ENCODE measurements at places on chromosomes 1 and 21. TPM values are rescaled to one million over a fixed set of nuclear protein-coding genes. Genes with fewer than 3 reads are reported as not detected.

GRCh38 chr1:104082221-104082620, 332.5 kb downstream of the AMY1C start:
- no peak for DNase-seq

DNA sequence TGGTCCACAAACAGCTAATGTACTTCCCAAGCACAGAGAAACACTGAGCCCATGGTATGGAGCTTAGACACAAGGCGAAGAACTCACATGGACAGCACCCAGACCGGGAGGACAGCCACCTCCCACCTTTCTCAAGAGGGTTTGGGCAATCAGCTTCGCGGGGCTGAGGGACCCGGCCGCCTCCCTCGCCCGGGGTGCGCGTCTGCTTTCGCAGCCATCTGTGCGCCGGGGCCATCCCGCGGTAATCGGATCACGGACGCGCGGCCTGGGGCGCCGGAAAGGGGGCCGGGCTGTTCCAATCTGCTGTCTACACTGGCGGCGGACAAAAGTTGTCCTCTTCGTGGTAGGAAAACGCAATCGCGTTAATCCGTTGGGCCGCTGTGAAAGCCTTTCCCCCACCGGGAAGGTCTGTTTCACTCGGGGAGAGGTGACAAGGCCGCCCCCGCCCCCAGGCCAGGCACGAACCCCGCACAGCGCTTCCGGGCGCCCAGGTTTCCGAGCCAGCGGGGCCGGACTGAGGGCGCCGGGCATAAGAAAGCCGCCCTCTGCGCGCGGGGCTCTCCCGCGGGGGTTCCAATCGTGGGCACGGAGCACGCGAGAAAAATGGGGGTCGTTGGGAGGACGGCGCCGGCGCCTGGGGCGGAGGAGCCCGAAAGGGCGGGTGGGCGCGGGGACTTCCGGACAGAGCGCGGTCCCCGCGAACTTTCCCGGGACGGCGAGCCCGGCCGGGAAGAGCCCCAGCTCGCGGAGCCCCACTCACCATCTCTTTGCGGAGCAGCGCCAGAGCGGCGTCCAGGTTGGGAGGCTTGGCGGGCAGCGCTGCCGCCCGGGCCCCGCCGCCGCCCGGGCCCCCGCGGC, 664 bp downstream of the FAM89A start:
- peak; percentile 43 for DNase-seq

GRCh38 chr21:35511696-35512162, 462.6 kb upstream of the RUNX1 start:
- no peak for DNase-seq

- DNase-seq, result peak; percentile 30
Observed at GRCh38 chr1:228022571-228023293, 15.9 kb downstream of the WNT3A start.

DNA sequence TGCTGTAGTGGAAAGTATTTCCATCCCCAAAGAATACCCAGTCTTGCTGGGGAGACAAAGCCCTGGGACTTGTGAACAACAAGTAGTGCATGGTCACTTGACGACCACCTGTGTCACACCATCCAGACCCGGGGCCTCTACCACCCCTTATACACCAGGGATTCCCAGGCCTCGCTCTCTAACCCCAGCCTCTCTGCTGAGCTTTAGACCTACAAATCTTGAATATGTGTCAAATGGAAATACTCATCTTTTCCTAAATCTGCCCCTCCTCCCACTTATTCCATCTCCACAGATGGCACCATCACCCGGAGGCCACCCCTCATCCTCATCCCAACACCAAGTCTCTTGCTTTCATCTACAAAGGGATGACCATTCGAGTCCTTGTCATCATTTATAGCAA, 875 bp upstream of the RNASEL start:
- no peak for DNase-seq

- no peak for DNase-seq
Observed at GRCh38 chr1:63777286-63777685, 3.5 kb downstream of the ROR1 start.

DNA sequence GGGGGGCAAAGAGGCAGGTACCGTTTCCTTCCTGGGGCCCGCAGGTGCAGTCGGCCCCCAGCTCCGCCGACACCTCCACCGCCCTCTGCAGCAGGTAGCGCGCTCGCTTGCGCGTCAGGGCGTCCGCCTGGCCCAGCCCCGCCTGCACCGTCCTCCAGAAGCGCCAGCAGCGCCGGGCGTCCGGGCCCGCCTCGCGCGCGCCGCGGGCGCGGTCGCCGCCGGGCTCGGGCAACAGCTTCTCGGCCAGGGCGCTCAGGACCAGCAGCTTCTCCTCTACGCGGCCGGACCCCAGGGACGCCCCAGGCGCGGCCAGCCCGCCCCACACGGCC, 863 bp downstream of the TARBP1 start:
- peak; percentile 76 for DNase-seq

DNA sequence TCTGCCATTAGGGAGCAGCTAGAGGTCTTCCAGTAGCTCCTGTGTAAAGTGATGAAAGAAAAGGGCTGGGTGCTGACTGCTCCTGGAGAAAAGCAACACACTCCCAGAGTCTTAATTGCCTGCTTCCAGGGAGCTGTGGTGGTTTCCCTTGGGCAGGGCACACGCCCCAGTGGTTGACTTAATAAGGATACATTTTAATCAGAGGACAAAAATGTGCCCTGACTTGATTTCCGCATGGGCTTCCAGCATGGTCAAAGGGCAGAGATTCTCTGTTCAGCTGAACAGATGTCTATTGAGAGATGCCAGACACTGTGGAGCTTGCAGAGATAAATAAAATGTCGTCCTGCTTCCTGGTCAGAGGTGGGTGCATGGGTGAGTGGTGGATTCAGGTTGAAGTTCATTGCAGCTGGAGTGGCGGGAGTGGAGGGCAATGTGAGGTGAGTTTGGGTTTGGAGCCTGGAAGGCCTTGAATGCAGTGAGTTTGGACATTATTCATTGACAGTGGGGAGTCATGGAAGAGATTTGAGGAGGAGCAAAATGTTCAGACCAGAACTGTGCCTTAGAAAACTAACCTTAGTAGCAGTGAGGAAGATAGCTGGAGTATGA, 16.0 kb downstream of the QSOX1 start:
- no peak for DNase-seq

- DNase-seq, result no peak
Observed at GRCh38 chr21:45644041-45644906, 749 bp downstream of the PCBP3 start.

- DNase-seq, result no peak
Observed at GRCh38 chr1:210598135-210598652, 269.5 kb downstream of the HHAT start.

- DNase-seq, result peak; percentile 39
Observed at GRCh38 chr1:207959141-207959825, 48.4 kb upstream of the CD34 start.

DNA sequence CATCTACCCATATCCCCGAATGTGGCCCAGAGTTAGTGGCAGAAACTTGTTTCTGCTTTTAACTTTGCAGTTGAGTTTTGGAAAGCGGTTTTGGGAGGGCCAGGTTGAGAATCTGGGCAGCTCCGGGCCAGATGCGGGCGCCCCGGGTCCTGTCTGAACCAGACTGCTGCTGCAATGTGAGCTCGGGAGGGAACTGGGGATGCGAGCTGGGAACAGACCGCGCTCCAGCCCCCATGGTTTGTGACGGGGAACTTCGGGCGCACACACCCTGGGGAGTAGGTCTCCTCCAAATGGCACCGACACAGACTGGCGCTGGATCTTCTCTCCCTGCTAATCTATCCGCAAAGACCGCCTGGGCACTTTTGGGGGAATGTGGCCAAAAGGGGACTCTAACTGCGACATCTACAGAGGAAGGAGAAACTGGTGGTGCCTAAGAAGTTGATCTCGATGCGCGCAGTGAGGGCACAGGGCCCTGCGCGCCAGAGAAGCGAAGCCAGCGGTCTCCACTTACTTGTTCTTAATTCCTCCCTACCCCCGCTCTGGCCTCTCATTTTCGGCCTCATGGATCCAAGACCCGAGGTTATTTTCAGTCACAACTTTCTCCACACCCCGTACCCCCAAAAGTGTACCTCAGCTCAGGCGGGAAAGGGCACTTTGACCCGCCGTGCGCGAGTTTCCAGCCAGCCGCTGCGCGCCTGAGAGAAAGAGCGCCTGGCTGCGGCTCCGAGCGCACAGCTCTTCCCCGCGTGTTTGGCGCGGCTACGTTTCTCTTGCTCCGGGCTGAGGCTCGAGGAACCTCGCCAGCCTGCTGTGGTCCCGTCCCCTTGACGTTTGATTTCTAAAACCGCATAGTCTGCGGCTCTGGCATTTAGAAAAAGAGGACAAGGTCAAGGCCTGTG, 411.0 kb upstream of the ESRRG start:
- DNase-seq, result peak; percentile 41

DNA sequence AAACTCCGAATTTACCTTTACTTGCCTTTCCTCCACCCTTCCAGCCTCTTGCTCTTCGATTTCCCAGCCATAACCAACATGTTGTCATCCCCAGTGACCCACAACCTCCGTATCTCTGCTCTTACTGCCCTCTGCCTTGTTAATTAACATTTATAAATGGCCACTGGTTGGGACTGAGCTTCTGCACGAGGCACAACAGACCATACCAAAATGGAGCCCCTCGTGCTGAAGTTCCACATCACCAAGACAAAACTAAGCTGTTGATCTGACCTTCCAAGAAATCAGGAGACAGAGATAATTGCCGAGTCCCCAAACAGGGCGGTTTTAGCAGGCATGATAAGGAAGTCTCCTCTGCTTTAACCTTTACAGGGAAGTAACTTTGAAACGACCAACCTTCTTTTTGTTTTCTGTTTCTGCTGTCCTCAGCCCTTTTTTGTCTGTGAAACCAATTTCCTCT, 71.9 kb downstream of the NMNAT2 start:
- no peak for DNase-seq

DNA sequence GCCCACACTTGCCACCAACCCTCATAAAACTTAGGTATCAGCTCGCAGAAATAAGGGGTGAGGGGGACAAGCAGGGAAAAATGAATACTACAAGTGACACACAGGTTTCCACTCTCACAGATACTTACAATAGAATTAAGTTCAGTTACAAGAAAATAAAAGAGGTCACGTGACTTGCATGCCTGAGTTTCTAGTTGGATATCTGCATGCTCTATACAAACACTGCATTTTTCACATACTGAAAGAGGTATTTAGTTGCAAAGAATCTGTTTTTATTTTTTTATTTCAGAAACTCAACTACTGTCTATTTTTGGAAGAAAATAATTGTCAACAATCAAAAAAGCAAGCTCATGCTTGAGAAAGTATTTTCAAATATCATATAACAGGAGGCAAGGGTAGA, 43.5 kb downstream of the DPYD start:
- DNase-seq, result no peak

DNA sequence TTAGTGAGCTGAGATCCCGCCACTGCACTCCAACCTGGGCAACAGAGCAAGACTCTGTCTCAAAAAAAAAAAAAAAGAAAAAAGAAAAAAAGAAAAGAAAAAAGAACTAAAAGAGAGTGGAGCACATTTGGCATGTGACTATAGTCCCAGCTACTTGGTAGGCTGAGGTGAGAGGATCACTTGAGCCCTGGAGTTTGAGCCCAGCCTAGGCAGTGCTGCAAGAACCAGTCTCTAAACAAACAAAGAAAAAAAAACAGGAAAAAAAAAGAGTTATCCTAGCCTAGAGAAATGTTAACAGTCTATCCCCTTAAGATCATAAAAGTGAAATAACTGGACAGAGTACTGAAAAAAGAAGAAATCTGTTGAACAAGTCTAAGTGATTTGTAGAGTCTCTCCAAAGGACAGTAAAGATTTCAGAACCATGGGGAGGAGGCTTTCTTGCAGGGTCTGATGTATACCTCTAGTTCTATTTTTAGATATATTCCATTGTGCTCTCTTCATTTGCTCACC, 4.5 kb upstream of the PRDX1 start:
- DNase-seq, result no peak

DNA sequence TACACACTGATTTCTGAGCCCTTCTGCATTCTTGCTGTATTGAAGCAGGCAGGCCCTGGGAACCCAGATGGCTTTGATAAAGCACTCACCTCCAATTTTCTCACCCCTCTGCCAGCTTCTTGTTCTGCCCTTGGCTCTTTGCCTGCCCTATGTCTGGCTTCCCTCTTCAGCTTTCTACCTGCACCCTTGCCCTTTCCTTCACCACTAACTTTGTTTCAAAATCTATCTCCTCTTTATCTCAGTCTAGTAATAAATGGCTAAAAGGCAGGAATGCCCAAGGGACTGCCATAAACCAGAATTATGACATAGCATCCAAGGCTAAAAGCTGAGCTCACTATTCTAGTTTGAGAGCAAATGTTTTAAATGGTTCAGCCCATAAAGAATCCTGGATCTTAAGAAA, 178.7 kb downstream of the TNR start:
- no peak for DNase-seq

DNA sequence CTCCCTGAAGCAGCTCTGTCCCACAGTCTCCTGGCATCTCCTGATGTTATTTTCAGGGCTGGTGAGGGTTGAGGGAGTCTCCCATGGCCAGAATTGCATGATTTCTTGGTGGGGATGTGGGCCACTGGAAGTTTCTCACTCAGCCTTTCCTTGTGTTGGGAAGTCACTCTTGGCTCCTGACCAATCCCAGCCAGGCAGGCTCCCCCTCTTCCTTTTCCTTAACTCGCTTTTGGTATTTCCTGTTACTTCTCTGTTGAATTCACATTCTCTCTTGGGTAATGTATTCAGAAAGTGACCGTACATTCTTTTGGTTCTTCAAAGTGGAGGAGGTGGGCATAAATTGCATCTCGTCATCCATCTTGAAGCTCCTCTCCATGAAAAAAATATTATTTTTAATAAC, 135.7 kb downstream of the PCBP3 start:
- DNase-seq, result no peak

- no peak for DNase-seq
Observed at GRCh38 chr1:29590583-29591565, 354.6 kb downstream of the PTPRU start.

- no peak for DNase-seq
Observed at GRCh38 chr1:200969726-200970561, 53.6 kb downstream of the KIF21B start.

The SPOCD1 gene
- total RNA-seq, result 2.7 TPM

The MATN1 gene
- total RNA-seq, result not detected

The PM20D1 gene
- not detected for total RNA-seq

The UBE2U gene
- total RNA-seq, result not detected

The PGBD5 gene
- total RNA-seq, result 19.0 TPM

The SYT2 gene
- total RNA-seq, result 3.3 TPM

The PAQR6 gene
- total RNA-seq, result 14.6 TPM

The PKP1 gene
- total RNA-seq, result 0.09 TPM

The MXRA8 gene
- 8.1 TPM for total RNA-seq

The HMCN1 gene
- total RNA-seq, result 2.9 TPM

The MCOLN3 gene
- total RNA-seq, result 10.6 TPM

Measured in H9 (cell line).